ENCODE measurements at places on chromosomes 11 and 22.
A peak's percentile ranks its signal among the peaks of the same experiment; 100 is the strongest.

GRCh38 chr22:41367039-41367679 lies 14.6 kb upstream of the TEF start:
- DNase-seq: peak; percentile 91

DNA sequence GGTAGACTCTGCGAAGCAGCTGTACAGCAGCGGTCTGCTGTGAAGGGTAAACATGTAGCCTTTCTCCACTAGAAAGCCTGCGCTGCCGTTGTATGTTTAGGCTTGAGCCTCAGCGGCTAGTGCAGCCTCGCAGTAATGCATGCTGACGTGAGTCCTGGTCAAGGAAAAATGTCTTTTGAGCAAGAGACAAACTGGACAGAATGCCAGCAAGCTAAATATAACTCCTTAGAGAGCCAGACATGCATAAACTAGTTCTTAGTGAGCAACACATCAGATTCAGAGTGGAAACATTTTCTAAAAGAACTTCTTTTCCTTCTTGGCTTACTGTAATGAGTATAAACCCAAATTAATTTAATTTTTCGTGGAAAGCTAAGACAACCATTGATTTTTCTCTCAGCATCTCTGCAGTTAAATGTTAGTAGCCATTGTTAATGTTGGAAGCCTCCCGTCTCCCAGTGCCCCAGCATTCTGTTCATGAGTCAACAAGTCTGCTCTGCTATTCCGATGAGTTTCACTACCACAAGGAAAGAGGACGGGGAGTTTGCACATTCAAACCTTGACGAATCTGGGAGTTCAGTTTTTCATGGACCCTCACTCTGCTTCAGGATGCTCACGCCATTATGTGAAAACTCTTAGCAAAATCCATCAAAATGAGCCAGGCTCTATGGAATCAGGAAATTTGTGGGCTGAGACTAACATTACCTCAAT lies 51.4 kb downstream of the JAM3 start:
- peak; percentile 96 for DNase-seq

GRCh38 chr11:64747961-64748665 lies 4.2 kb upstream of the RASGRP2 start:
- DNase-seq: peak; percentile 91

- DNase-seq: no peak
Measured at GRCh38 chr11:95559899-95560298, 229.7 kb downstream of the FAM76B start.

DNA sequence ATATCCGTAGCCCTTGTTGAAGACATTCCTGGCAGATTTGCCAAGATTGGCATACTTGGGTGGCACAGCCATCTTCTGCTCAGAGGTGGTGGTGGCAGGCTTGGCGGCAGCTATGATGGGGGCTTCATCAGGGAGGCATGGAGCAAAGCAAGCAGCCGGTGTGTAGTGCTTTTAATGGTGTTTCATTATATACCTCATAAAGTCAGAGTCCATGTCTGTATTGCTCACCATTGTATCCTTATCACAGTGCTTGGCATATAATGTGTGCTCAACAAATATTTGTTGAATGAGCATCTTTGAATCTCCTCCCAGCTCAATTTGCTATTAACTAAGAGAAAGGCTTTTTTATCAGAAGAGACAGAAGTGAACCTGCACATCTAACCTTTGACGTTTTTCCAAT lies 7.8 kb upstream of the DNHD1 start:
- DNase-seq: no peak

DNA sequence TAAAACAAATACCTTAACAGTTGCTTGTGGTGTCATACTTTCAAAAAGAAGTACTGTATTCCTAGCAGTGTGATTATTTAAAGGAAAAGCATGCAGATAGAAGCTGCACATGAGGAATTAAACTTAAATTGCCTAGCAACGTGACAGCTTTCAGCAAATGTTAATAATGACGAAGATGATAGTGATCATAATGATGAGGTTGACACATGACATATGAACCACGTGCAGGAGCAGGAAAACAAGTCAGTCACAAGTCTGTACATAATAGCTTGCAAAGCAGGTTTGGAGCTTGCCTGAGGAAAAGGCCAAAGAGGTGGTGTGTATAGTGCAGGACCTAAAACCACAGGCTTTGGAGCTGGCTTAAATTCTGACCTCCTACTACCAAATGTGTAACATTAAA lies 30.6 kb upstream of the PIK3C2A start:
- DNase-seq: no peak

DNA sequence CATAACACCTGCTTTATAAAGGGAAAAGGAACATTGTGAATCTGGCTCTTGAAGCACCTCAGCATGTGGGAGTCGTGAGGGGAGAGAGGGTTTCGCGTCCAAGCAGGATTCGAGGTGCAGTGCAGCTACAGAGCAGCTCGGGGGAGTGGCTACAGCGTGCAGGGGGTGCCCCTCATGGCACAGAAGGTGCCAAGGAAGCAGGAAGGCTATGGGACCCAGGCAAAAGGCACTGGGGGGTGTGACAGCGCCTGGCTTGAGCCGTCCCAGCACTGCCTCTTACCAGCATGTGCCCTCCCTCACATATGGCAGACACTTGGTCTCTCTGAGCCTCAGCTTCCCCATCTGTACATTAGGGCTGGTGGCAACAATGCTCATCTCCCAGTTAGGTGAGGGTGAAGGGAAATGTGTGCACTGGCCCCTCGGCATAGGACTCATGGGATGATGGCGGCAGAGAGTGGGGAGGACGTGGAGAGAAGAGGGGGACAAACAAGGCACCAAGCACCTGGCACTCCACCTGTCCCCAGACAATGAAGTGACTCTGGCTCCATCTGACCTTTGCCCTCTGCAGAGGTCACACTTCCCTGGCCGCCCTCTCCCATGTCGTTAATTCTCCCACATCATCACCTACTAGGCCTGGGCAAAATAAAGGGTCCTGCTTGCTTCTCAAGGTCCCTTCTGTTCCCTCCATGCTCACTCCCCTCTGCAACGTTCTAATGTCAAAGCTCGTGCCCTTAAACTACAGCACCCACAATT lies 10.4 kb downstream of the TNKS1BP1 start:
- DNase-seq: no peak

GRCh38 chr22:20436307-20436767 lies 1.3 kb downstream of the SCARF2 start:
- peak; percentile 57 for DNase-seq

- DNase-seq: peak; percentile 91
Measured at GRCh38 chr11:13183094-13183825, 94.3 kb upstream of the BMAL1 start.

DNA sequence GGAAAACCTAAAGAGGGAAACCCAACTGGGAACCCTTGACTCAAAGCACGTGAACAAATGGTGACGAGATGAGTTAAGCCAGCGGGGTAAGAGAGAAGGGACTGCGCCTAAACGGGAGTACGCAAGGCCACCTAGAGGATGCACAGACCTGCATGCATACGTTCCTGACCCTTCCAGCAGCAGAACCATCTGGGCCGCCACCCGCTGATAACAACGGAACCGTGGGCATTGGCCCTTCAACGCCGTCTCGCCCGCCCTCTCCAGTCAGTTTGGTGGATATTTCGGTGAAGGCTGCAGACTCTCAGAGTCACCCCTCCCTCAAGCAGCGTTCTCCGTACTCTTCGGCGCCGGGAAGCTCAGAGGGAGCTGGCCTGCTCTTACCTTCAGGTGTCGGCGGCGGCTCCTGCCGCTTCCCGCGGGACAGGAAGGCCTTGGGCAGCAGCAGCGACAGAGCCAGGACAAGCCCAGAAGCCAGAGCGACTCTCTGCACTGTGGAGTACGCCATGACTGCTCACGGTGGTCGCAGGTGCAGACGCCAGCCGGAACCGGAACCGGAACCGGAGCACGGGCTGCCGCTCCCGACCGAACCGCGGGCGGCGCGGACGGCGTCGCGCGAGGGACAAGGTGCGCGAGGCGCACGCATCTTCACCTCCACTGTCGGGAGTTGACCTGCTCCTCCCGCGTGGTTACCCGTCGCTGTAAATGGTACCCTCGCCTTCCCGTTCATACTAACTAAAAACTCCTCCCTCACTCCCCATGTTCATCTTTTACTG lies at the start of gene RIC3:
Gene RIC3 (minus strand): TSS at position 541 of the 773 bp plus-strand sequence. CDS start 36 bp downstream, at position 505.
- no peak for DNase-seq

DNA sequence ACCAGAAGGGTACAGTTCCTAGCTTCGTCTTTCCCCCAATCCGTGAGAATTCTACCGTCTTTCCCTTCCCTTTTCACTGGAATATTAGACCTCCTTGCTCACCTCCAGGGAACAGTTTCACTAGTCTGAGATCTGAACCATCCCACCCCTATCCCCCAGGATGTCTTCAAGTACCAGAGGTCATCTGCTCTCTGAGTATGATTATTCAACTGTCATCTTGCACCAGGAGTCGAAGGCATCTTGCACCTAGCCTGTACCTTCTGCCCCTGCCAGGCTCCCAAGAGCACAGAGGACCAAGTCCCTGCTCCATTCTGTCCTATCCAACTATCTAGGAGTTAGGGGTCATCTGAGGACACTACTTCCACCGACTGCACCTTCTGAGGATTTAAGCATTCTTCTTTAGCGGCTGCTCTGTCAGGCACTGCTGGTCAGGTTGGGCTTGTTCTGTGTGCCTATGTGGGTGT lies 804 bp downstream of the ACER3 start:
- no peak for DNase-seq

DNA sequence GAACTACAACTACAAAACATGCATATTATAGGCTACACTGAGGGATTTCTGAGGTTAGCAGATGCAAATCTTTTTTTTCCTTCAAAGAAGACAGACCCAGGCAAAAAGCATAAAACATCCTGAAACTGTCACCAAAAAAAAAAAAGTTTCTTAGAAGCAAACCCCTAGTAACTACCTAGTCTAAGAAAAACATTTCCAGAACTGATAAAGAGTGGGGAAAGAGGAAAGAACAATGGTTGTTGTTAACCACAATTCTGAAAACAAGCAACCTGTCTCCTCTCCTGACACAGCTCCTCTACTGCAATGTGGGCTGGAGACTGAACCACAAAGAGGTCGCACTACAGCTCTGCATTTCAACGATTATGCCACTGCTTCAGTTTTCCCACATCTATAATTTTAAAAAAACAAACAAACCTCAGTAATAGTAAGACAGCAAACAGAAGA lies 15.0 kb downstream of the DENND5A start:
- DNase-seq: no peak

DNA sequence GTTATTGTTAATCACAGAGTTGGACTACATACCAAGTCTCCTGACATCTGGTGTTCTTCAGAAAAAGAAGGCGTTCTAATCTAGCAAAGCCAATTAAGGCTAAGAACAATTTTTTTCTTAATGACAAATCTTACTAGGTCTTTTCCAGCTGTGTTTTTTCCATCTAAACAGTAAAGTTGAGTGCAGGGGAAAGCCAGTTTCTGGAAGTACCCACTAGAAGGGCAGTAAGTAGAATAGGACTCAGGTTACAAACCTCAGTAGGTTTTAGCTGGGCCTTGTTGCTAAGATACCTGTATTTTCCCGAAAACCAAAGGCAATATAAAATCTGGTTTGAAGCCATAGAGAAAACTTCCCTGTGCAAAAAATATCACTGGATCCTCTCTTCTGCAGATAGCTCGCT lies 351.9 kb downstream of the ETS1 start:
- DNase-seq: peak; percentile 20

- DNase-seq: peak; percentile 11
Measured at GRCh38 chr11:80188076-80188627, 747.3 kb upstream of the TENM4 start.

DNA sequence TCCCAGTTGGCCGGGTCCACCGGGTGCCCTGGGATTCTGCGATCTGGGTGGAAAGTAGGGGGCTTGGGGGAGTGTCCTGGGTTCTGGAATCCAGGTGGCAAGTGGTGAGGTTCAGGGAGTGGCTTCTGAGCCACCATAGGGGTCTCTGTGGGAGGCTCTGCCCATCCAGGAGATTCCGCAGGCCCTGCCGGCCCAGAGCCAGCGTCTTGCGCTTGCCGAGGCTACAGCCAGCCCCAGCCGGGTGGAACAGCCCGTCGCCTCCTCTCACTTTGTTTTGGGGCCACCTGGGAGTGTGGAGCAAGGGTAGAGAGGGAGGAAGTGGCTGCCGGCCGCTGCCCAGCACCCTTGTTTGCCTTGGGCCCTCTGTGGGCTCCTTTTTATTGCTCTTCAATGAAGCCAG lies 60.6 kb upstream of the PPP6R3 start:
- no peak for DNase-seq

DNA sequence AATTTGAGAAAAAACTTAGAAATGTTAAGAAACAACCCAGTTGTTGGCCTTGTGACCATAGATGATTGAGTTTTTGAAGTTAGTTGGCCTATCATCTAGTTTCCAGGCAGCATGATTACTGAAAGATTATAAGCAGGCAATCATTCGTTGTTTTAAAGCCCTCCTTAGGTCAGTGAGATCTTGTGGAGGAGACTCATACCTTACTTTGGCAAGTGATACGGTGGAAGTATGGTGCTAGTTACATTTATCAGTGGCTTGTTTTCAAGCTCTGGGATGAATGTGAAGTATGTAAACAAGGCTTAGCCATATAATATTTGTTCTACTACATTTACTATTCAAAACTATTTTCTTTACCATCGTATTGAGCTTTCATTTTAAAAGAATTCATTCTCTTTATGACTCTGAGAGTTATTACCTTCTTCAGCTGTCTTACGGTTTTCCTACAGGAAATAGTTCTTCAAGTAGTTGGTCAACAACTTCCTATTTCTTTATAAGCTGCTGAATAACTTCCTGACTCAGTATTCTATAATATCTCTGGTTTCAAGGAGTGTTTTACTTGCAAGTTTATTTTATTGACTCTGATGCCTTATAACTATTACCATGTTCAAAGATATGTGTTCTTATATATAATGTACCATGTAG lies 7.3 kb downstream of the YAP1 start:
- DNase-seq: peak; percentile 48

DNA sequence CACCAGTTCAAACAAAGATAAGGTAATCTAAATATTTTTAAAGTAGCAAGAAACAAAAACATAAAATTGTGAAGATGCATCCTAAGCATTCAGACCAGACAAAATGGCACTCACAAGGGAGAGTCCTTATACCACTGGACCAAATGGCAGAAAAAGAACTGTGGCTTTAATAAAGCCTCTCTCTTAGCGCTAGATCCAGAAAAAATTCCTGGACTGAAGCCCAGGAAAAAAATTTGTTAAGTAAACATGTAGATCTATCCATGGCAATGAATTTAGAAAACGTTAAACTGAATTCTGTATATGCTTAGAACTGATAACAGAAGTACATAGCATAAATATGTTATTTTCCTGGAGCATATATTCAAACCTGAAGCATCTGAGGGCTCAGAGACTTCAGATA lies 11.8 kb upstream of the CD59 start:
- DNase-seq: peak; percentile 39

GRCh38 chr11:78403781-78404180 lies 13.8 kb downstream of the GAB2 start:
- DNase-seq: no peak

DNA sequence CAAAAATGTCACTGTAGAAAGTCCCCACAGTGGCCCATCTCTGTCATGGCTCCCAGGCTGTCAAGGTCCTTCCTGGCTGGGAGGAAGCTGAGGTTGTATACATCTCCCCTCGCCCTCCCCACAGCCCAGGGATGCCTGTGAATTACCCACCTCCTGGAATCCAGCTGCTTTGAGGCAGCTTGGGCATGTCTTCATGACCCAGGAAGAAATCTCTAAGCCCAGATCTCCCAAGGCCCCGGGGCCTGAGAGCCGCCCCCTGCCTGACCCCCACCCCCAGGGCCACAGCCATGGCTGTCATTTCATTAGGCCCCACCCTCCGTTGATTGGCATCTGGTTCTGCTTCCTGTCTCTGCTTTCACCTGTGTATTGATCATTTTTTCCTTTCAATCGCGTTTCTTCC lies 207.5 kb downstream of the TBC1D22A start:
- no peak for DNase-seq

GRCh38 chr22:28435140-28435768 lies 244.4 kb downstream of the TTC28 start:
- no peak for DNase-seq

GRCh38 chr22:49258107-49259010 lies 569.3 kb downstream of the BRD1 start:
- DNase-seq: no peak

All from AG10803 (cell line).